Suppressor macrophage (primary cell): ENCODE measurements at places on chromosomes 7 and 10.

DNA sequence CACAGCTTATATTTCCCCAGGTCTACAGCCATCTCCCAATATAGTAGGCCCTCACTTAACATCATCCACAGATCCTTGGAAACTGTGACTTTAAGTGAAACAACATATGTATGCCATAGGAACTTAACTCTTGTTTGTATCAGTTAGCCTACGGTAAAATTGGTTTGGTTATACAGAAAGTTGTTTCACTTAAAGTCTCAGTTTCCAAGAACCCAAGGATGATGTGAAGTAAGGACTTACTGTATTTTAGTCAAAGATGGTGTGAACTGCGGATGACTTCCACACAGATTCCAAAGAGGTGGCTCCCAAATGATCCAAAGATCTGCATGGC, 56.4 kb upstream of the MRLN start:
- DNase-seq: no peak

GRCh38 chr7:155865830-155866525, 53.7 kb upstream of the SHH start:
- DNase-seq: no peak

DNA sequence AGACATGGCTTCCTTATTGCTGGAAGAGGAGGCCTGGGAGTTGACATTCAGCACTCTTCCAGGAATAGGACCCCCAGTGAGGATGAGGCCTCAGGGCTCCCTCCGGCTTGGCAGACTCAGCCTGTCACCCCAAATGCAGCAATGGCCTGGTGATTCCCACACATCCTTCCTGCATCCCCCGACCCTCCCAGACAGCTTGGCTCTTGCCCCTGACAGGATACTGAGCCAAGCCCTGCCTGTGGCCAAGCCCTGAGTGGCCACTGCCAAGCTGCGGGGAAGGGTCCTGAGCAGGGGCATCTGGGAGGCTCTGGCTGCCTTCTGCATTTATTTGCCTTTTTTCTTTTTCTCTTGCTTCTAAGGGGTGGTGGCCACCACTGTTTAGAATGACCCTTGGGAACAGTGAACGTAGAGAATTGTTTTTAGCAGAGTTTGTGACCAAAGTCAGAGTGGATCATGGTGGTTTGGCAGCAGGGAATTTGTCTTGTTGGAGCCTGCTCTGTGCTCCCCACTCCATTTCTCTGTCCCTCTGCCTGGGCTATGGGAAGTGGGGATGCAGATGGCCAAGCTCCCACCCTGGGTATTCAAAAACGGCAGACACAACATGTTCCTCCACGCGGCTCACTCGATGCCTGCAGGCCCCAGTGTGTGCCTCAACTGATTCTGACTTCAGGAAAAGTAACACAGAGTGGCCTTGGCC, 4.3 kb downstream of the PGAM2 start:
- no peak for DNase-seq

GRCh38 chr7:2853147-2853546, 9.0 kb upstream of the GNA12 start:
- DNase-seq: no peak

DNA sequence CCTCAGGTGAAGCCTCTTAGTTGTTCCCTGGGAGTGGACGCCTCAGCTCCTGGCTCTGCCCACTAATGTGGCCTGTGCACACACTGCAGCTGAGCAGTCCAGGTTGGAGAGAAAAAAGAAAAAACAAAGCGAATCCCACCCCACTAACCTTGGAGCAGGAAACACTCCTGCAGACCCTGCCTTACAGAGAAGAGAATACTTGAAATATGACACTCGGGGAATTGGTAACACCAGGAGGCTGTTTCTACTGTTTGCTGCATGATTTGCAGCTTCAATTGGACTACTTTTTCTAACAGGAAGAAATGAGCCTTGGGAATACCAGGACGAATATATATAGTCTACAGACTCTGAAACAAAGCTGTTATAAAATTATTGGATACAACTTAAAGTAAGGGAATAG, 22.2 kb downstream of the CDHR3 start:
- DNase-seq: no peak

- no peak for DNase-seq
Observed at GRCh38 chr7:99390941-99391602, 16.5 kb downstream of the ARPC1B start.

DNA sequence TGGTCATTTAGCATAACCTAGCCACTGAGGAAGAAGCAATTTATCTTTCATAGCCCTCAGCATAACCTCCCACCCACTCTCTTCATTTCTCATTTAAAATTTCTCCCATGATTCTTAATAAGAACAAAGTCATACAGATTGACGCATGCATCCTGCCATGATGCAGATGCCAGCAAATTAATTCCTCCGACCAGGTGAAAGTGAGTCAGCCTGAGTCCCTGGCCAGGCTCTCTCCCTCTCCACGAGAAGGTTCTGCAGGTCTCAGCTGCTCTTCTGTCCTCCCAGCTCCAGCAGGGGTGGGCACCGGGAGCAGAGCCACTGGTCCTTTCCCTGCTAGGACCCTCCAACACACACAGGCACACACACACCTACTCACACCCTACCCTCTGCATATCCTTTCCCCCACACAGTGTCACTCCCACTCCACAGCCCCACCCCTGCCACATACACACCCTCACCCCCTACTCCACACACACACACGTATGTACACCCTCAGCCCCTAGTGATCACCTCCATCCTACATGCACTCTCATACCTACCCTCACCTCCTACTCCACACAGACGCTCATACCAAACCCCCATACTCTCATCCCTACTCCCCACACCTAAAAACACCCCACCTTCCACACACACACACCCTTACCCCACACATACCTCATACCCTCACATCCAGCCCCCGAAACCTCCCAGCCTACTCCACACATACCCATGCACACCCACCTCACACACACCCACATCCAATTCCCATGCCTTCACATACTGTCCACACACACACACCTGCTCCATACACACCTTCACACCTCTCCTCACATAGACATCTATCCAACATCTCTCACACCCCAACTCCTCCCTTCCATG, 78.0 kb downstream of the FAM13C start:
- no peak for DNase-seq
